H9 (cell line): ENCODE measurements at places on chromosomes 2 and 18.

- H3K4me3 ChIP-seq = no peak overlapping the region
- no peak overlapping the region for H3K27ac ChIP-seq
- no peaks in the 10 kb centered on the region for H3K4me1 ChIP-seq
- H3K36me3 ChIP-seq = 0 out of 3 replicates have a peak, but pooled peaks cover 5% of the 10 kb centered on the region
Measured at GRCh38 chr18:24695168-24695567, 234.7 kb downstream of the HRH4 start.

DNA sequence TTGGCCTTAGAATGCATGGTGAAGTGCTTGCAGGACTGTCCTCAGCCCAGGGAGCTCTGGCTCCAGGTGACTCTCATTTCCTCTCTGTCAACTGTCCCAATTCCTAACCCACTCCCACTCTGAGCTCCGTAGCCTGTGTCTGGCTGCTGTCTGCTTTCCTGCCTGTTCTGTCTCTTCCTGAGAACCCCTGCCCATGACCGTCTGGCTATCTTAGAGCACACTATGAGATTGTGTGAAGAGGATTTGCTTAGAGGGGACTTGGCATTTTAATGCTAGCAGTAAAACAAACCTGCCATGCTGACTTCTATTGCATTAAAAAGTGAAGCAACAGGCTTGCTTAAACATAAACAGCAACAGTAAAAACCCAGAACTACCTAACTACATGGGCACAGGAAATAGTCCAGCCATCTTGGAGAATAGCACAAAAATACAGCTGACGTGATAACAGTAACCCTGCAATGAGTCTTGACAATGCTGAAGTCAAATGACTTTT, 234.7 kb downstream of the PRKCE start:
- H3K4me1 ChIP-seq = no peaks in the 10 kb centered on the region
- no peaks in the 10 kb centered on the region for H3K36me3 ChIP-seq
- H3K27me3 ChIP-seq = no peaks in the 10 kb centered on the region
- DNase-seq = no peak

GRCh38 chr2:72827966-72828646, 2.3 kb upstream of the EXOC6B start:
- no peaks in the 10 kb centered on the region for H3K36me3 ChIP-seq
- H3K27ac ChIP-seq = no peak overlapping the region

GRCh38 chr2:126187668-126188067, 468.3 kb upstream of the GYPC start:
- H3K27me3 ChIP-seq = no peaks in the 10 kb centered on the region
- H3K4me3 ChIP-seq = no peak overlapping the region
- no peak overlapping the region for H3K27ac ChIP-seq
- no peaks in the 10 kb centered on the region for H3K36me3 ChIP-seq

DNA sequence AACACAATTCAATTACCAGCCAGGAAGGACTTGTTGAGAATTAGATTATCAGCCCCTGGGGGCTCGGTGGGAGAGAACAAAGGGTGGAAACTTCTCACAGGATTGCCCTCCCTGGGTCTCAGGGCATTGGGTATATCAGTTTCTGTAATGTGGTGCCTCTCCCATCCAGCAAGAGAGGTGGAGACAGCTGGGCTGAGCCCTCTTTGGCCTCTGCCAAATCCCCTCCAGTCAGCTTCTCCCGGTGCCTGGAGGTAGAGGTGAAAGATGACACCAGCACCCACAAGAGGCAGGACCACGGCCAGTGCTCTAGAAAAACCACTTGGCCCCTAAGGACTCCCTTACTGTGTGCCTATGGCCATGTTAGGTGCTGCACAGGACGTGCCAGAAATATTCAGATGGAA, 179.7 kb downstream of the HAUS1 start:
- H3K27ac ChIP-seq = no peak overlapping the region
- peak; percentile 81 for DNase-seq
- no peaks in the 10 kb centered on the region; the same call in 1 of the 2 replicates for H3K4me1 ChIP-seq
